Stimulated activated CD4-positive, alpha-beta T cell treated with anti-CD3 and anti-CD28 coated beads, Interleukin-4, amount 100 ng/mL, for 24 hours (primary cell): ENCODE measurements at places on chromosomes 2 and 18.

DNA sequence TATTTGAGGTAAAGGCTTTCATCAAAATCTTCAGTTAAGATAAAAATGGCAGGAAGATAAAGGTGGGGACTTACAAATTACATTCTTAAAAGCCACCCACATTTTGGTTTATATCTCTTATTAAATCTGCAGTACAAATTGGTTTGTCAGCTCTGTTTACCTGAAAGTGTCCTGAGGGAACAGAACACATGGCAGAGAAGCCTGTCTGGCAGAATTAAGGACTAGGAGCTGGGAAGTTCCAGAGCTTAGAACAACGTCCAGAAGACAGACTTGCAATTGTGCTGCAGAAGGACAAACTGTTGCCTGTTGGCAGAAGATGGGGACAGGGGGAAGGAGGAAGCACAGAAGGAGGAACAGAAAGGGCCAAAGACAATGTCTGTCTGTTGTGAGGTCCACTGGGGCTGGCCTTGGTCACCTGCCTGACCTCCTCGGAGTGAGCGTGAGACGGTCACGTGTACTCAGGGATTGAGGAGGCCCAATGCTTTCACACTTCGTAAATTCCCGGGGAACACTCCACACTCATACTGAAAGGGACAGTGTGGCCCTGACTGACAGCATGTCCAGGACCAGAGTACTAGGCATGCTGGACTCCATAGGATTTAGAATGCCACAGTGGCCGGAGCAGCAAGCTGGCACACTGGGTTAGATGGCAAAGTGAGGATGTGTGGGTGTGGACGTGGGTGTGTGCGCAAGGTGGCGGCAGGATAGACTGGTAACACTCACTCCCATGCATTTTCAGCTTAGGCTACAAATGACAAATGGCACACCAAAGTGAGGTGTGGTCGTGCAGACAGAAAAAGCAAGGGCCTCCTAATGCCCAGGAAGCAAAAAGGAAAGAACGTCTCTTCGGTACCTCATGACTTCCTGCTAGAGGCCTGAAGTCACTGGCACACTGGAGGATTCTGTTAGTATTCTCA lies 210.9 kb upstream of the REV1 start:
- DNase-seq = no peak

GRCh38 chr2:157809212-157809611 lies 66.9 kb downstream of the ACVR1 start:
- DNase-seq = no peak

- peak; percentile 43 for DNase-seq
Observed at GRCh38 chr2:26033270-26033817, 540 bp upstream of the RAB10 start.

DNA sequence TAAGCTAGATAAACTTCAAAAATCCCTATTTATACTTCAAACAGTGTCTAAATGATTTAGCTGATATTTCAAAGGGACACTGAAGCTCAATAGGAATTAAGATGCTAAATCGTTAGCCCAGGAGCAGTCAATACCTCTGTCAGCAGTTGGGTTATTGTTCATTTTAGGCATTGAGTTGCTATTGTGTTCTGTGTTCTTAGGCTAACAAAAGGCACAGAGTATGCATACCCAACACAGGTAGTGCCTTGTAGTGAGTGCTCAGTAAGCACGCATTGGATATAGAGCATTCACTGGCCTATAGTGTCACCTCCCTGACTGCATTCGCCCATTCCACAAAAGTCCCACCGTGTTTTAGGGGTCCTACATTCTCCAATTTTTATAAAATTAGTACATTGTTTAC lies 152.3 kb downstream of the PIK3C3 start:
- no peak for DNase-seq

DNA sequence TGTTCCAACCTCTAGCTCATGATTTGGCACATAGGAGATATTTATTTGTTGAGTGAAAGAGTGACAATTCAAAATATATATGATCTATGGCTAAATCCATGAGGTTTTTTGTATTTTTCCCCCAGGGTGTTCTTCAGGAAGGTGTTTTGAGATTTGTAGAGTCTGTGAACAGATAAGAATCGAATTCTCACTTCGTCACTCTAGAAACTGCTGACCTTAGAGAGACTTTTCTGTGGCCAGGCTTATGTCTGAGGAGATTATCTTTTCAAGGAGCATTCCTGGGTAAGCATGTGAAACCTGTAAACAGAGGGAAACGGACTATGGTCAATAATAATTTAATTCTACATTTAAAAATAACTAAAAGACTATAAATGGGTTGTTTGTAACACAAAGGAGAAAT lies 849 bp upstream of the ITGB6 start:
- no peak for DNase-seq

DNA sequence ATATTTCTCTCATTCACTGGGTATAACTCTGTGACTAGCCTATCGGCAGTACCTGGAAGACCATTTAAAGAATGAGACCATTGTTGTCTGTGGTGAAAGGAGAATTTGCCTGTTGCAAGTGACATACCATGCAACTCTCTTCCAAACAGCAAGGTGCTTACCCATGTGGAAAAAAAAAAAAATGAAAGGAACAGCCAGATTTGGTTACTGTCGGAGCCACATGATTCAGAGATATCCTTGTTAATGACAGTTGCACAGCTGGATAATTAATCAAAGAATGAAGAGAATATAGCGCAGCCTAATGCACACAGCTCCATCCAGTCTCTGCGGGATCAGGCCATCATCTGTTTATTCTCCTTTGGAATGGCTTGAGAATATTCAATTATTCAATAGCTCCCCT lies 141.8 kb downstream of the HRH4 start:
- no peak for DNase-seq

DNA sequence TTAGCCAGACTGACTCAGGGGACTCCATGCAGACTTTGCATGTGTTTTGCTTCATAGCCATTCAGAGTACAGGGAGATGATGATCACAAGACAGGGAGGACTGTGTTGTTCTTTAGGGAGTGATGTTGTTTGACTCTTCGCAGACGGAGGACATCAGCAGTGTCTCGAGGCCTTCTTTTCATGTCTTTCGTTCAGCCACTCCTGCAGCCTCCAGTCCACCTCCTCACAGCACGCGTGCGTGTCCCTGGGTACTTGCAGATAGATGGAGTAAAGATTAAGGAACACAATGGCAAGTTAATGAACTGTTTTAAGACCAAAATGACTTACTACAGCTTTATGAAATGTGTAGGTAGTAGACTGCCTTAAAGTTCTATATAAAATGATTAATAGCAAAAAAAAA lies 114.7 kb downstream of the MAP4K4 start:
- no peak for DNase-seq

DNA sequence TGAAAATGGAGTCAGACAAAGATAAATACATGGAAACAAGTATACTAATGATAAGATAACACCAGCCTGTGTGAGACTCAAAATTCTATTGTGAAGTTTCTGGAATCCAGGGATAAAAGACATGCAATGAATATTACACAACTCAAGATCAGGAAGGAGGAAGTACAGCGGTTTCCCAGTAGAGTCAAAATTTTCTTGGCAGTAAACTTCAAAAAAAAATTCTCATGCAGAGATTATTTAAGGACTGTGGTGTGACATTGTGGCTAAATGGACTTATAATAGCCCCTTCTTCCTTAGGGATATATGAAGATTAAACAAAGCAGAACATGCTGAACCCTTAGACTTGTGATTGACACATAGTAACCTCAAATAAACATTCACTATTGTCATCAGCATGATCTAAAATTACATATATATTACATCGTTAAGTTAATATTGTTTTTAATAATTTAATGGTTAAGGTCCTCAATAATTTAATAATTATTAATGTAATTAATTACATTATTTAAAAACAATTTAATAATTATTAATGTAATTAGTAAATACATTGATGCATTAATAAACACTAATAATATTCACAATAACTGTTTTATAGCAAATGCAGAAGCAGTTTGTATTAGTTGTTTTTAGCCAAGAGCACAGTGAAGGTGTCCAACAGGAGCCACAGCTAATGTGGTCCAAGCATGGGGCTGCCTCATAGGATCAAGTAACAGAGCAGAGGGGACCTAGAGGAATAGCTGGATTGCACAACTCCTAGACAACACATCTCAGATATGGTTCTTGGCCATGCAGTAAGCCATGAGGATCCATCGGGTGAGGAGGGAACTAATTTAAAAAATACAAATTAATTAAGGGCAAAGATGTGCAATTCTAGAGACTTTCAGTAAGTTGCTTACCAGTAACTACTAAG lies 77.3 kb downstream of the POLE4 start:
- no peak for DNase-seq

- no peak for DNase-seq
Observed at GRCh38 chr18:75066936-75067335, 142.0 kb downstream of the PTGR3 start.

GRCh38 chr2:177395351-177396065 lies 2.9 kb downstream of the AGPS start:
- no peak for DNase-seq

- DNase-seq = no peak
Observed at GRCh38 chr2:21658907-21659477, 535.2 kb downstream of the TDRD15 start.

DNA sequence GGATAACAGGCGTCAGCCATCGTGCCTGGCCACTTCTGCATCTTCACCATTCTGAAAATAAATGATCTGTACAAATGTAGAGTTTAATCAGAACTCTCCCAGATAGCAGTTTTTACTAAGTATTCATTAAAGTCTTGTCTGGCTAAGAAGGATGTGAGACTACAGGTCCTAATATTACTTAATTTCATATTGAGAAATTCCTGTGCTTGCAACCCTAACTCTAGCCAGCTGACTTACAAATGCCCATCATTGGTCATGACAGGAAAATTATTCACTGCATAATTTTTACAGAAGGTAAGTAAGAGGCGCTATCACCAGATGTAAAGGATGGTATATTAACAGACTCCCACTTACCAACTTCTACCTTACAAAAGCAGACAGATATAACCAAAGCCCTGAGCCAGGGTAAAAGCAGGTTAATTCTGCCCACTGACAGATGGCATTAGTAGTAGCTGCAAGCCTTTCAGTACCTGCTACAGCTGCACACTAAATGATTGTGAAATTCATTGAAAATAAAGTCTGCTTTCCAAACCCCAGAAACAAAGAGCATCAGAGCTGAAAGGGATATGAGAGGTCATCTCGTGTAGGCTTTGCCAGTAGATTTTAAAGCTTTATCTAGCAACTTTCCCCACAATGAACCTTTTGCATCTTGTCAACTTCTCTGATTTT lies 271.3 kb upstream of the STON1 start:
- DNase-seq = no peak

GRCh38 chr18:39958876-39959275 lies 1996.2 kb upstream of the PIK3C3 start:
- no peak for DNase-seq

- DNase-seq = no peak
Observed at GRCh38 chr2:161370981-161371380, 45.1 kb upstream of the TBR1 start.

DNA sequence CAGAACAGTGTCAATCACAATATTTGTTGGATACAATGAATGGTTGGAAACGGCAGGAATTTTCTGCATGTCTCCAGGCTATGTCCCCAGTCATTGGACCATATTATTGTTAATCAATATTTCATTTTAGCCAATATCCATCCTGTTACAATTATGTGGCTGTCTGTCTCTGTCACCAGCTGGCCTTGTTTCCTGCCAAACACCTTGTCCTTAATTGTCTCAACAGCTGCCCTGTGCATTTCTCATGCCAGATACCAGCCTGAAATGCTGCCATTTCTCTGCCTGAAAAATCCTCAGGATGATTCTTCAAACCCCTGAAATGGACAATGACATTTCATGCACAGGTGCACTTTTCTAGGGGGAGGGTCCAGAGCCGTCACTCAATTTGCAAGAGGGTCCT lies 170.6 kb downstream of the ALPK2 start:
- no peak for DNase-seq

GRCh38 chr2:55150834-55151233 lies 81.3 kb downstream of the CLHC1 start:
- no peak for DNase-seq

DNA sequence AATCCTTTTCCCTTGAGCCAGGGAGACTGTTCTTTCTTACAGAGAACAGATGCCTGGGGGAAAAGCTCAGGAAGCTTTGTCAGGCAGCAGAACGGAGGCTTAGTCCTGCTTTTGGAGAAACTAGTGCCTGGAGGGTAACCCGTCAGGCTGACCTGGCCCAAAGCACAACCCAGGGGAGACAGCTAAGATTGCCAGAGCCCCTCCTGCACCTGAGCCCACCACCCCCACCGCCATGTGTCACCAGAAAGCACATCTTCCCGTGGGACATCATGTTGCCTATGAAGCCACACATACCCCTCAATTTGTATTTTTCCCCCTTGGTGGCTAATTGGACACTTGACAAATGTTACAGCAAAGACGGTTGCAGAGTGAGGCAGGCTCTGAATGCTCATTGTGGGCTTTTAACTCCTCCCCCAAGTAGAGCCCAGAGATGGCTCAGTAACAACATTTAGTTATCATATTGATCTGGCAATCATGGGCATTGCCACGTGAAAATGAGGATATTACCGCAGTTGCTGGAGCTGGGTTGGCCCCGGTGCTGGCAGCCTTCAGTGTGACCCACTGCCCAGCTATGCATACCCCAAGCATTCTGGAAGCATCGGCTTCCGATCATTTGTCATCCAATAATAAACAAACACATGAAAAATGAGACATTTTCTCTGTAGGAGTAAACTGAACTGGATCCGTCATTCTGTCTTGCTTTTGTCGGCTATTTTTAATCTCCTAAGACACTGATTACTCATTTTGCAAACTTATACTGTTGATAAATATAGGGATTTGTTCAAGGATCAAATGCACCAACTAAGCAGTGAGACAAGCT lies 229.5 kb downstream of the ATAD2B start:
- no peak for DNase-seq

GRCh38 chr2:75716406-75716805 lies 5.7 kb upstream of the GCFC2 start:
- DNase-seq = no peak

DNA sequence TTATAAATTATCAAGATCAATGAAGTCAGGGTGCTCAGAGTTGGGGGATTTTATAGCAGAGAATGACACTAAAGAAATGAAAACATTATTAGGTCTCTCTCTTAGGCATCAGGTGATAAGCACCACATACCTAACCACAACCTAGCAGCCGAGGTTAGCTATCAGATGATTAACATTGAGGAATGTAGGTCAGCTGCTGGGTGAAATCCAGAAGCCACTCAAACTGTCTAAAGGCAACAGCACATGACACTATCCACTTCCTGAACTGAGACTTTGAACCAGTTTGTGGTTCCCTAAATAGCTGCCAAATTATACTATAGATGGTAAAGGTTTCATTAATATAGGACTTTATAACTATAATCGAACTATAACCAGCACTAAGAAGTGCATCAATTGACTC lies 4.7 kb downstream of the EPG5 start:
- DNase-seq = peak; percentile 43

- no peak for DNase-seq
Observed at GRCh38 chr2:183630964-183631363, 506.7 kb downstream of the NUP35 start.

DNA sequence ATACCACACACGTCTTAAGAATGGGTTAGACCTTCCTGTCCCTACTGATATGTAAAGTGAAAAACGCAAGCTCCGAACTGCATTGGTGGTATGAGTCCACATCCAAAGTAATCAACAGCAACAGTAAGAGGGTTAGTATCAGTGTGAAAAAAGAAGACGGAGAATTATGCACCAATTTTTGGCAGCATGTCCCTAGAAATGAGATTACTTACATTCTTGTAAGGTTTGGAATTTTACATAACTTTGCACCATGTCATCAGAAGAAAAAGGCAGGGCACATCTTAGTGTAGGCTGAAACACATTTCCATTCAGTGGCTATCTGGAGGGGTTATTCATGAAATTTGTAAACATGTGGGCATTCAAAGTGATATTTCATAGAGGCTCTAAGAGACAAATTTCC lies 88.2 kb downstream of the LONRF2 start:
- DNase-seq = no peak
